ENCODE measurements at places on chromosomes 6 and 20. TPM values are rescaled to one million over a fixed set of nuclear protein-coding genes. Genes with fewer than 3 reads are reported as not detected.
A peak's percentile ranks its signal among the peaks of the same experiment; 100 is the strongest.

DNA sequence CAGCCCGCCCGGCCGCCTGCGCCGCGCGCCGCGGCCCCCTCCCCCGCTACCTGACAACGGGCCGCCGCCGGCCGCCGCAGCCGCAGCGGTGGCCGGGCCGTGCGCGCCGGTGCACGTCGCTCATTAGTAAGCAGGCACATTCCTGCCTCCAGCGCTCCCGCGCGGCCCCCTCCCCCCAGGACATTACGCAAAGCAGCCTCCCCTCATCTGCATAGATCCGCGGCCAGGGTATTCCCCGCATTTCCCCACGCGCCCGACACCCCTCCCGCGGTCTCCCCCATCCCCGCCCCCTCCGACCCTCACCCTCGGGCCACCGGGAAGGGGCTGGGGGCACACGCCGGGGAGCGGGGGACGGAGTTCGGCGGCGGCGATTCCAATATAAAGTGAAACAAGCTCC, at the start of gene HIVEP2:
TSS of gene HIVEP2 (minus strand) at position 128 of the 397 bp plus-strand sequence. CDS start 170,438 bp downstream, outside the sequence.
- peak; percentile 57 for DNase-seq

GRCh38 chr6:14638906-14639761, 521.6 kb downstream of the CD83 start:
- DNase-seq, result no peak

GRCh38 chr6:100663219-100663863, 198.6 kb upstream of the SIM1 start:
- DNase-seq, result no peak

GRCh38 chr20:50522053-50522674, 12.0 kb downstream of the PTPN1 start:
- DNase-seq, result no peak

GRCh38 chr6:28347119-28347518, 2.6 kb upstream of the ZKSCAN3 start:
- no peak for DNase-seq

DNA sequence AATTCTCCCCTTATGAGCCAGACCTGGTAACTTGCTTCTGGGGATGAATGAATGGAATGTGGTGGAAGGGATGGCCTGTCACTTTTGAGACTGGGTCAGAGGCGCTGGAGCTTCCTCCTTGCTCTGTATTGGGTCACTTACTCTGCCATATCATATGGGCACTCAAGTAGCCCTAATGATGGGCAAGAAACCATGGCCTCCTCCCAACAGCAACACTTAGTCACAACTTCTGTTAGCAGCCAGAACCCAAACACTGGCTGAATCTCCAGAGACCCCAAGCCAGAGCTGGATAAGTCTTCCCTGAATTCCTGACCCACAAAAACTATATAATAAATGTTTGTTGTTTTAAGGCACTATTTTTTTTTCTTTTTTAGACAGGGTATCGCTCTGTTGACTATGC, 5.5 kb downstream of the E2F1 start:
- no peak for DNase-seq

GRCh38 chr6:5516036-5516435, 254.7 kb downstream of the FARS2 start:
- no peak for DNase-seq

- DNase-seq, result no peak
Observed at GRCh38 chr20:36040571-36040970, 72.2 kb downstream of the CNBD2 start.

GRCh38 chr6:115675443-115675842, 385.2 kb downstream of the FRK start:
- no peak for DNase-seq

DNA sequence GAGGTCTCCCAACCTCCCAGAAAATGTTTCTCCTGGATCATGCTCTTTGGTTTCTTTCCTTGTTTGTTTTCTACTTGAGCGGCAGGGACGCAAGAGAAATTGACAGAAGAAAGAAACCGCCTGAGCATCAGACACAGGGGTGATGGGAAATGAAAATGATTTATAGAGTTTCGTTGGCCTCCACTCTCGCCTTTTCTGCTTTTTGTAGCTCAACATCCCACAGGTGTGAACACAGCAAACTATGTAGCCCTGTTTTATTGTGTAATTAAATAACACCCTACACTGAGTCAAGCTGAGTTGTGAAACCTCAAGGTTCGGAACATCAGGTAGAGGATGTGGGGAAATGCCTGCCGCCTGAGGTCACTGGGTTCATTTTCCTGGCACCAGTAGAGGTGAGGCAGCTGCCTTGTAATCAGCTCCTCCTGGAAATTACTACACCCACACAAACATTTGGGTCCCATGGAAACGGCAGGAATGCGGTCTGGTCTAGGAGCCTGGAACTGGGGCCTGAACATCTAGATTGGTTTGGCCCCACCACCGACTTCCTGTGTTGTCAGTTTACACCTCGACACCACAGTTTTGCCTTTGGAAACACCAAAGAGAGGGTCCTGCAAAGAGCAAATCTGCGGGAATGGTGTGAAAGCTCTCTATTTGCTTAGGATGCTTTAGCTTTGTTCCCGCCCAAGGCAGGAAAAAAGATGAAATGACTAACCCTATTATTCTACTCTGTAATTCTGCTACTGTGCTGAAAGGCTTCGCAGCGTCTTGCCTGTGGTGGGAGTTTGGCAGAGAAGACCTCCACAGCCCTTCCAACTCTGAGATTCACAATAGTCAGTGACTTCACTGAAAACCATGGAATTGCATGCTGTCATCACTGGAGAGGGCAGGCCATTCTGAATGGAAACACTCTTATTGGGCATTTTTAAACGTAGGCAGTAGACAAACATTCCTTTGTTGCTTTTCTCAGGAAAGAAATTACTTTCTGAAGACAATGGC, 53.0 kb downstream of the ADAT2 start:
- DNase-seq, result peak; percentile 59

DNA sequence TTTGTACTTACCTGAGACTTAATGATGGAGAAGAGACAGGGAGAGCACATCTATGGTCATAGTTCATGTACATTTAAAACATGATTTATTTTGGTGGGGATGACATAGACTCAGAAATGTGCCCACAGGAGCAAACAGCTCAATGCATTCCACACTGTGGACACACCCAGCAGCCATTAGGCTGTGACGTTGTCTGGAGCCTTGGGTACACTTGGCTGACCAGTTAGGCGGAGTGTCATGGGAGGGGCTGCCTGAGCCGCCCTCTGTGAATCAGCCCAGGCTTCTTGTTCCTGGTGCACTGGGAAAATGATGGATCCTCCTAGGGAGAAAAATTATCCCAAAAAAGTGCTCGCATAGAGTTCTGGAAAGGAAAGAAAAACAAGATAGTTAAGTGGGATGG, 231.0 kb upstream of the GMDS start:
- DNase-seq, result no peak

- no peak for DNase-seq
Observed at GRCh38 chr6:24924580-24925356, 11.0 kb downstream of the RIPOR2 start.

DNA sequence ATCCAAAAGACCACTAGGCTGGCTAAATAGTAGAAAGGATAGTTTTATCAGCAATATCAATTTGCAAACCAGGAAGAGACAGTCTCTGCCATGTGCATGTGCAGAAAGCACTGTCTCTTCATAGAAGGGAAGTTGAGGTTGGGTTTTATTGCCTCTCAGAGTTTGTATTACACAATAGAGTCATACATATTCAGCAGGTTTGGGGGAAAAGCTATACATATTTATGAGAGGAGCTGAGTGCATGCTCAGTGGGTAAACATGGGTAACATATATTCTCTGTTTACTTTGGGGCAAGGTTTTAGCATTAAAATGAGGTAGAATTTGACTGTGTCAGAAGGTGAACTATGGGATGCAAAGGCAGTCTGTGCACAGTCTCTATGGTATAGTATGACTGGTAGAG, 14.9 kb downstream of the TMEM170B start:
- DNase-seq, result no peak

GRCh38 chr6:26351544-26351953, 13.4 kb upstream of the BTN3A2 start:
- DNase-seq, result no peak

DNA sequence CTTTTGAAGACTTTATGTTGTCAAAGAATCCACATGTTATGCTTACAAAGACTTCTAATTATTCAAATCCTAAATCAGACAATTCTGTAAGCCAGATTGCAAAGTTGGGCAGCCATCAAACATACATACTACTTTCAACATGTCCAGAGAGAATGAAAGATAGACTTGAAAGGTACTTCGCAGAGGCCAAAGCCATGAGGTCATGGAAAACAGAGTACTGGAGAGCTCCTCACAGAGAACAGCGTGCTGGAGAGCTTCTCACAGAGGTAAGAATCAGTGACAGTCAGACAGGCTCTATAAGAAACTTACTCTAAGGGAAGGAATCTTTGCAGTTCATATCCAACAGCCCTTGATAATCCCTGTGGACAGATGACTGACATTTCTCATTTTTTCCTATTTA, 400.2 kb downstream of the GJA1 start:
- DNase-seq, result no peak

GRCh38 chr20:821046-821730, 12.3 kb upstream of the FAM110A start:
- DNase-seq, result no peak

DNA sequence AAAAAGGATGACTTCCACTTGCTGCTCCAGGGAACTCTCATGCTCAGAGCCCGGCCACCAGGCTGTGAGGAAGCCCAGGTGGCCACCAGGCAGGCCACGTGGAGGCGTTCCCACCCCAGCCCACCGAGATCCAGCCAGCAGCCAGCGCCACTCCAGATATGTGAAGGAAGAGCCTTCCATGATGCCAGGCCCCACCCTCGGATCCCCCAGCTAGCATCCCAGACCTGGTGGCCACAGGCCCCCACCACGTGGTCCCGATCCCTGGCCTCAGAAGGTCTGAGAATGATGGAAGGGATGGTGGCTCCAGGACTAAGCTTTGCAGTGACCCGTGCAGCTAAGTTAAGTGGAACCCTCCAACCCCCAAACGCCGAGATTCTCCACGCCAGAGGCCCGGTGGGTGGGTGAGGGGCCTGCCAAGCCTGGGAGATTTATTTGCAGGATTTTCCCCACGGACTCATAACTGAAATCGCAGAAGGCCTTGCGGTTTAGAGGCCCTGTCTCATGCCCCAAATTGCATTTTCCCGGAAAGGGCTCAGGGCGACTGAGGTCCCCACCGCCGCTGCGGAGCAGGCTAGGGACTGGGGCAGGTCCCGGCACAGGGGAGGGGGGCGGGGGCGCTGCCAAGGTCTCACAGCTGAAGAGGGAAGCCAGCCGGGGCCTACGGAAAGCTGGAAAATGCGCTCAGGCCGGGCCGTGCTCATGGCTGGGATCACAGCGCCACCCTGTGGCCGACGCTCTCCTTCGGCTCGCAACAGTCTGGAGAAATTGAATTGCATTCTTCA, 31.1 kb upstream of the CST7 start:
- DNase-seq, result peak; percentile 60

GRCh38 chr20:37726971-37727956, 33.4 kb downstream of the CTNNBL1 start:
- DNase-seq, result no peak

GRCh38 chr6:160000280-160000704, 31.4 kb downstream of the IGF2R start:
- no peak for DNase-seq

DNA sequence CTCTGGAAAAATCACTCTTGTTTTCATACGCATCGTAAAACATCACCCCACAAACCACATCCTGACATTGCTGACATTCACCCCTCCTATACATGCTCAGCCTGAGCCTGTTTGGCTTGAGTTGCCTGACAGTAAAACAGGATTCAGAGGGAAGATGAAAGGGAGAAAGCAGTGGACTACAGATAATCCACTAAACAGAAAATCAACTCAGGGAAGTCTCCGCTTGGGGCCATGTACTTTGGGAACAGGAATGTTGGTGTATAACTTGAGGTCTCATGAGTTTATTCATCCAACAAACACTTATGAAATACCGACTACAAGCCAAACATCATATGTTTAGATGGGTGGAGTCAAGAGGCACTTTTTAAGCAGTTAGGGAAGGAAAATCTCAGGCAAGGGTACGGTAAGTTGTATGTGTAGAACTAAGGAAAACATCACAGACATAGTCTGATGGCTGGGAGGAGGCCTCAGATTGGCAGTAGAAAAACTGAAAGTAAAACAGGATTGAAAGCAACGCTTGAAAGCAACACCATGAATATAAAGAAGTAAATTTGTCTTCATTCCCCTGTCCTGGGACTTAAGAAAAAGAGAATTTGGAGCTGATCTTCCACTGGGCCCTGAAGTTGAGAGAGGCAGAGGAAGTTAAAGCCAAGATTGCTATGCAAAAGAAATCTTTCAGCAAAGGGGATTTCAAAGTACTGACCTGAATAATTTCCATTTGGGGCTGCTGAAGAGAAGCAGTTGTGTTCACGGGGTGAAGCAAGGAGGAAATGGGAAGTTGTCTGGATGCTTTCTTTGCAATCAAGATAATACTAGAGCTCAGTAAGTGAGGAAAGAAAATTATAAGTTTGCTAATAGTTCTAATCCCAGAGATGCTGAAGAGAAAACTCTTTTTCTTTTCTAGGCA, 28.8 kb downstream of the PDE7B start:
- DNase-seq, result no peak

- no peak for DNase-seq
Observed at GRCh38 chr6:15781333-15781732, 118.5 kb upstream of the DTNBP1 start.

DNA sequence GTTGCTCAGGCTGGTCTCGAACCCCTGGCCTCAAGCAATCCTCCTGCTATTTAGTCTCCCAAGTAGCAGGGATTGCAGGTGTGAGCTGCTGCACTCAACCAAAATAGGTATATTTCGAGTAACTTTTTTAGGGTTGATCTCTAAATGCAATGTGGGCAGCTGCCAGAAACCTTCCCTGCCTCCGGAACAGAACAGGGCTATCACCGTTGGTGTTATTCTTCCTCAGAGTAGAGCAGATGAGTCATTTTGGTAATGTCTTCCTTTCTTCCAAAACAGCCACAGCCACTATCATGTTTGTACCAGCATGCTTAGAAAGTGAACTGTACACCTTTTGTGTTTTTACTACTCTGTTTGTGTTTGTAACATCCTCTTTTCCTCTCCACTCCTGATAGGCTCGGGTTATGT, 44.1 kb downstream of the SNX9 start:
- no peak for DNase-seq

Gene TAF11
- 52.7 TPM for polyA plus RNA-seq

Gene C6orf47
- 20.4 TPM for polyA plus RNA-seq

Gene FAM209A
- 0.71 TPM for polyA plus RNA-seq

Gene PRSS16
- polyA plus RNA-seq, result 0.35 TPM

Gene PLEKHG1
- 34.1 TPM for polyA plus RNA-seq

Gene ATP9A
- polyA plus RNA-seq, result 58.7 TPM

Gene MDC1
- 33.5 TPM for polyA plus RNA-seq

Gene LINC00237
- not detected for polyA plus RNA-seq

Gene MCHR2
- polyA plus RNA-seq, result not detected

Gene TRIM15
- 0.26 TPM for polyA plus RNA-seq

Gene ACSS1
- 29.2 TPM for polyA plus RNA-seq

Gene DBNDD2
- polyA plus RNA-seq, result 27.0 TPM

Gene YWHAB
- polyA plus RNA-seq, result 251 TPM

Gene PGBD1
- polyA plus RNA-seq, result 9.6 TPM

Gene RNF182
- 3.4 TPM for polyA plus RNA-seq

Gene PRR18
- 0.25 TPM for polyA plus RNA-seq
